Esophagus mucosa (tissue), 1 donor: ENCODE measurements at places on chromosomes 5 and 9.

GRCh38 chr5:5716665-5717064, 294.2 kb downstream of the ICE1 start:
- ATAC-seq = no peak

- no peak for ATAC-seq
Observed at GRCh38 chr9:90847971-90848370, 46.4 kb downstream of the SYK start.

DNA sequence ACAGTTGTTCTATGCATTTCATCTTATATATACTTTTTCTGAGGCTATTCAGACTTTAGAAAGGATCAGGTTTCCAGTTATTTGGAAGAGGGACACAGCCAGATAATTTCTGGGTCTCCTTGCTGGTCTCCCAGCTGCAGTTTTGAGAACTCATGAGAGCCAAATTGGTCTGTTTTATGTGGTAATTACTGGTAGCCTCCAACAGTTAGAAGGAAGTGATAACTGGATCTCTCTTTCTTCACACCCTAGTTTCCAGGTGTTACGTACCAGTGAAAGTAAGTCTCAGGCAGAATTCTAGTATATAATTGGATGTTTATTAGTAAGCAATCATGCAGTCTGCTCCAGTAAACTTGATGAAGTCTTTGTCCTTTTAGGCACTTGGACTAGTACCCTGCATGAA, 63.2 kb upstream of the RPS23 start:
- ATAC-seq = no peak

GRCh38 chr5:41869151-41869723, 988 bp downstream of the OXCT1 start:
- ATAC-seq = peak; percentile 26
